ENCODE measurements at places on chromosomes 6 and 20.
A peak's percentile ranks its signal among the peaks of the same experiment; 100 is the strongest.

GRCh38 chr6:130503146-130503545, 137.3 kb downstream of the TMEM200A start:
- DNase-seq: no peak

DNA sequence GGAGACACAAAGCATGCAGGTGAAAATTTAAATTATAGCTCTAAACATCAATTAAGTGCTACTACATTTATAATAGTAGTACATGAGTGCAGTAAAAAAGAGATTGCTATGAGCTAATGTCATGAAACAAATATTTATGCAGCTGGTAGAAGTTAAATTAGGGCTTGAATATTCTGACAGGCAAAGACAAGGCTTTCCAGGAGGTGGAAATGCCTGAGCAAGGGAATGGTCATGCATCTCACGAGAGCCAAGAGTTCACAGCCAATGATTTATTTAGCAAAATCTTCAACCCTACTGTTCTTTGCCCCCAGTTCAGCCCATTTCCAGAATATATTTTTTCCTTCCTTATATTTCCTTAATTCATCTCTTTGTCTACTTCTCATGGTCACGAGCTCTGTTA, 128.9 kb downstream of the HIVEP2 start:
- no peak for DNase-seq

GRCh38 chr6:29624520-29624961, 8.4 kb downstream of the GABBR1 start:
- no peak for DNase-seq

DNA sequence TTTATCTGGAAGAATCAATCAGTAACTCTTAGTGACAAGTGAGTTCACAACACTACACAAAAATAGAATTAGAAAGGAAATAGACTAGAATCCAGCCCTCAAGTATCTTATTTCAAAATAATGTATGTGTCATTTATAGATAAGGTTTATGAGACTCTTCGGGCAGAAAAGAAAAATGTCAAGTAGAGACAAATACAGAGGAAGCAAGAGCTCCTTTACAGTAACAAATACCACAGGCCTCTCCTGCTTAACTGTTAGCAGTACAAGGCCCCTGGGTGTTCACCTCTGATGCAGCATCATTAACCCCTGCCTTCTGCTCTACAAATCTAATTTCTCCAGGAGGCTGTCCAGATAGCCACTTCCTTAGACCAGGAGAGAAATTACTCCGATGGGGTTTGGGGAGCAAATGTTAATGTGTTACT, 76.7 kb downstream of the UBE3D start:
- DNase-seq: no peak

DNA sequence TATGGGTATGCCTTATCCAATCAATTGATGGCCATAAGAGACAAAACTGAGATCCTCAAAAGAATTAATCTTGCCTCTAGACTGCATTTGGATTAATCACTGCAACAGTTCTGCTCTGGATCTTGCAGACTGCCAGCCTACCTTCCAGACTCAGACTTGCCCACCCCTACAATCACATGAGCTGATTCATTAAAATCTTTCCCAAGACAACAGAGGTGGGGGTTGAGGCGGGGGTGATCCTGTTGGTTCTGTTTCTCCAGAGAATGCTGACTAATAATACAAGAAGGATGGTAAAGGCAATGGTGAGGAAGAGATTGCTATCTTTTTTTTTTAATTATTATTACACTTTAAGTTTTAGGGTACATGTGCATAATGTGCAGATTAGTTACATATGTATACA, 43.7 kb upstream of the MEI4 start:
- DNase-seq: no peak

GRCh38 chr6:125222531-125223455, 69.2 kb downstream of the TPD52L1 start:
- no peak for DNase-seq

DNA sequence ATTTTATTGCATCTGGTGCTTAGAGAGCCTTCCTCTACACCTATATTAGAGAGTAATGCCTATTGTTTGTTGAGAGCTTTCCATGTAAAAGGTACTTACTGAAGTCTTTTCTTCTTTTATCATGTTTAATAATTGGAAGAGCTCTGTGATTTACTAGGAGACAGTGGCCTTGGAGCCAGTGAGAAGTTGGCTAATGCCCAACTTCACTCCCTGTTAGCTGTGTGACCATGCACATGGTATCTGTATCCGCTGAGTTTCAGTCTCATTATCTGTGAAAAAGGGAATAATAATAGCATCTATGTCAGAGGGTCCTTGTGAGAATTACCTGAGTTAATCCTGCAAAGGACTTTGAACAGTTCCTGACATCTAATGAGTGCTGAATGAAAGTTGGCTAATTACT, 105.0 kb downstream of the CD109 start:
- no peak for DNase-seq

DNA sequence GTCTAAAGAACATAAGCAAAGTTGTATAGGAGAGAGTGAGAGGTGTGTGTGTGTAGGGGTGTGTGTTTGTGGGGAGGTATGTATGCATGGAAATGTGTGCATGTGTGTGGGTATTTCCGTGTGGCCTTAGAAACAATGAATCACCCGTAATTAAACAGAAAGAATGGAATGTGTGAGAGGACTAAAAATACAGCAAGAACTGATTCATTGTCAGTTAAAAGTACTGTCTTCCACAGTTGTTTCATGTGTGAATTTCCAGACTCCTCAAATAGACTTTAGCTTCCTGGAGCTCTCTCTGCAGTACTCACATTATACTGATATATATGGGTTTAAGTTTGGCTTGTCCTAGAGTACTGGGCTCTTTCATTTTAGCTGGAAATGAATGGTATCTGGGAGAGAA, 145.7 kb downstream of the RIMS1 start:
- no peak for DNase-seq

DNA sequence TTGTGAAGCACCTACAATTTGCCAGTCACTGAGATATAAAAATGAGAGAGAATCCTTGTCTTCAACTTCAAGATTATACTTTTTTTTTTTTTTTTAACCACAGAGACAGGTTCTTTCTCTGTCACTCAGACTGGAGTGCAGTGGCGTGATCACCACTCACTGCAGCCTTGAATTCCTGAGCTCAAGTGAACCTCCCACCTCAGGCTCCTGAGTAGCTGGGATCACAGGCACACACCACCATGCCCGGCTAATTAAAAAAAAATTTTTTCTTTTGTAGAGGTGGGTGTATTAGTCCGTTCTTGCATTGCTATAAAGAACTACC, 51.6 kb upstream of the PMEPA1 start:
- DNase-seq: no peak

DNA sequence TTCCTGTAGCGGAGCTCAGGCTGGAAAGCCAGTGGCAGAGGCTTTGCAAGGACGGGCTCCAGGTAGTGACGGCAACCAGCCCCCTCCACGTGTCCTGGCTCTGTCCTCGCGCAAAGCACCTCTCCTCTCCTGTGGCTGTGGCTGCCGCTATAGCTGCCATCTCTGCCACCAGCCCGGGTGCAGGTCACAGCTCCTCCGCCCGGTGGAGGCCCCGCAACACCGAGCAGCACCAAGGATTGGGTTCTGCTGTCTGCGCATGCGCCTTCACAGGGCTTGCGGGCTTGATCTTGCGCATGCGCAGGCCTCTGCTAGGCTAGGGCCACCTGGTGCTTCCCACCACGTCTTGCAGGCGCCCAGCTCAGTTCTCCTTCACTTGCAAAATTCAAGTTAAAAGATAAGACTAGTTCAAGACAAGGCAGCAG, 625.4 kb downstream of the QKI start:
- no peak for DNase-seq

GRCh38 chr6:99901596-99902384, 92.2 kb downstream of the MCHR2 start:
- no peak for DNase-seq

GRCh38 chr6:154139892-154140291, 100.9 kb downstream of the OPRM1 start:
- no peak for DNase-seq

- no peak for DNase-seq
Observed at GRCh38 chr6:43733471-43734293, 36.3 kb upstream of the VEGFA start.

GRCh38 chr6:137095651-137096238, 51.0 kb upstream of the IL20RA start:
- DNase-seq: no peak

DNA sequence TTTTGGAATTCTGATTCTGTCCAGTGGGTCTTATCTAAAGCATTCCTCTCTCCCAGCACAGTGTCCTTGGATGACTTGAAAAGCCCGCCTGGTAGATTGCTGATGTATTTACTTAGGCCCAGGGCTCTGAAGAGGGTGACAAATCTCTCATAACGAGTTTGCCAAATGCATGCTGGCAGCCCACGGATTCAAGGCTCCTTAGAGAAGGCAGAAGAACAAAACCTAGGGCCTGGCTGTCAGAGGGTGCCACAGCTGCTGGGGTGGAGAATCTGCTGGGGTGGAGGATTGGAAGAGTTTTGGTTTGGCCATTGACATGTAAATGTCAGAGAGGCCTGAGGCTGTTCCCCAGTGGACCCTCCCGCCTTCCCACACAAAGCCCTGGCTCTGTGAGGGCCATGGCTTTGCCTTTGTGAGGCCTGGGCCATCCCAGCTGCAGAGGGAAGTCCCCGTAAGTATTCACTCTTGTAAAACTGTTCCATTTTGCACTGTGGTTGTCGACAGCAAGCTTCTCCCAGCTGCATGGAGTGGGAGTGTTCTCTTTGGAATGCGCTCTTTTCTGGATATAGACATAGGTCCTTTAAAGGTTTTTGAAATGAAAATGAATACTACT, 50.3 kb downstream of the ANKRD6 start:
- no peak for DNase-seq

GRCh38 chr6:157343732-157344131, 20.4 kb upstream of the TMEM242 start:
- DNase-seq: no peak

- DNase-seq: no peak
Observed at GRCh38 chr6:100554228-100554627, 89.5 kb upstream of the SIM1 start.

DNA sequence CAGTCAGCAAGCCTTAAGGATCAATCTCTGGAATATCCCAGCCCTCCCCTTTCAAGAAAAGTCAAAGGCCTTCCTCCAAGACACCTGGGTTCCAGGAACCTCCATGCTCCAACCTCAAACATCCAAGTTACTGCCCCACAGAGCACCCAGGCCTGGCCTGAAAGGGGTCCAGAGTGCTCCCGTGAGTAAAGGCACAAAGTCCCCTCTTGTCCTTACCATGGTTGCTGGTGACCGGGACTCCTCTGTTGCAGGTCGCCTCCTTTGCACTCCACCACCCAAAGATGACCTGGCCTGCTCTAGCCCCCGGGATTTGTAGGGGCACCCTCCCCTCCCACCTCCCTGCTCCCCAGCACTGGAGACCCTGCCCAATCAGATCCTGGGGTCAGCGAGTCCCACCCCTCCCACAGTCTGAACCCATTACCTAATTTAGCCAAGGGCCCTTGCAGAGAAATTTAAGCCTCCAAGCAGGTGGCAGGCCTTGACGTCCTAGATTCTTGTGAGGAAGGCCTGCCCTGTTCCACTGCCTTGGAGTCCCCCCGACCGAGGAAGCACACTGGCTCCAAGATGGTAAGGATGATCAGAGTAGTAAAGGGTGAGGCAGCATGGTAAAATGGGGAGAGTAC, at the start of gene TNNC2:
TSS of gene TNNC2 (minus strand) at position 283 of the 623 bp plus-strand sequence. CDS start at position 219, 64 bp downstream.
- no peak for DNase-seq

- no peak for DNase-seq
Observed at GRCh38 chr6:21230536-21230935, 363.0 kb upstream of the SOX4 start.

DNA sequence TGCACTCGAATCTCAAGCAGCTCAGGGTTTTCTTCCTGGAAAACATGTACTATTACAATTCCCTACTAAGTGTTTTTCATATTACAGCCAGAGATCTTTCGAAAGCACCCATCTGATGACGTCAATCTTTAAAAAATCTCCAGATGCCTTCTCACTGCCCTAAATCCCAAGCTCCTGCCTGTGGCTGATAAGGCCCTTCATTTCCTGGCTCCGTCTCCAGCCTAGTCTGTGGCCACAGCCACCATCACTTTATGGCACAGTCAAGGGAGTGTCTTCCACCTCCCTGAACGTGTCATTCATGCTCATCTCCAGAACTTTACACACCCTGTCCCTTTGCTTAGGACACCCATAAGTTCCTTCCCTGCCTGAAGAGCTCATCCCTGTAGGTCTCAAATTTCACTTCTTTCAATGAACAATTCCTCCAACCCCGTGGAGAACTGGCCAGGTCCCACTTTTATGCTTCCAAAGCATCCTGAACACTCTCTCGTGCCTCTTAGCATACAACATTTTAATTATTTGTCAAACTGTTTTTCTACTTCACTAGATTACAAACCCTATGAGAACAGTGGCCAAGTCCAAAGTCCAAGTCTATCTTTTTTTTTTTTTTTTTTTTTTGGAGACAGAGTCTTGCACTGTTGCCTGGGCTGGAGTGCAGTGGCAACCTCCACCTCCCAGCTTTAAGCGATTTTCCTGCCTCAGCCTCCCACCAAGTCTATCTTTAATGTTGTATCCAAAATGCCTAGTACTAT, 106.1 kb upstream of the AGPAT4 start:
- no peak for DNase-seq

DNA sequence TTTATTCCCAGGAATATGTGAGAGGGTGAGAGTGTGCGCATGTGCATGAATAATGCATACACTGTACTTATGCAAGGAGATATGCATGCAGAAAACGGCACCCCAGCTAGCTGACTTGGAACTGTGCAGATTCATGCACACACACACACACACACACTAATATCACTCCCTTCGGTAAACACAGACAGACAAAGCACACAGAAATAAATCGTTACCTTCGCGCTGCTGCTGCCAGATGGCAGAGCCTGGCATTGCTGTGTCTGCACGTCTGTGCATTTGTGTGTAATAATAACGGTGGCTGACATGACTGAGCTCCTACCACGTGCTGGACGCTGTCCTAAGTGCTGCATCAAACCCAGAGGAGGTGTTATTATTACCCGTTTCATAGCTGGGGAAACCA, 36.8 kb downstream of the PREX1 start:
- no peak for DNase-seq

GRCh38 chr6:31614075-31614619, 887 bp upstream of the AIF1 start:
- DNase-seq: no peak

DNA sequence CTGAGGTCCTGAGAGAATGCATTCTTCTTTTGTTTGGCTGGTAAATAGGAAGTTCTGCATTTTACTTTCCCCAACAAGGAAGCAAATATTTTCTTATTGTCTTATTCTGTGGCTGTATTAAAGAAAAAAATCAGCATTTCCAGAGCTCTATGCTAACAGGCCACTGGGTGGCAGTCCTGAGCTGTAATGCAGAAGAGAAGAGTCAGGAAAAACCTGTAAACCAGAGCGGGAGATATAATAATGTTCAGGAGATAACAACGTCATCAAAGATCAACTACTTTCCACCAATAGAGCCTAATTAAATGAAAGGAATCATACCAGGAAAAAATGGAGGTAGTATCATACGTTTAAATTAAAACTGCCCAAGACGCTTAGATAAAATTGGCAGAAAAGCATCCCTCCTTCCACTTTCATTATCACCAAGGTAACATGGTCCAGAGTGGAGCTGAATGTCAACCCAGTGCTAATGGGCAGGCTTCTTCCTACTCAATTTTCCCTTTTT, 55.6 kb upstream of the CARMIL1 start:
- DNase-seq: peak; percentile 40

DNA sequence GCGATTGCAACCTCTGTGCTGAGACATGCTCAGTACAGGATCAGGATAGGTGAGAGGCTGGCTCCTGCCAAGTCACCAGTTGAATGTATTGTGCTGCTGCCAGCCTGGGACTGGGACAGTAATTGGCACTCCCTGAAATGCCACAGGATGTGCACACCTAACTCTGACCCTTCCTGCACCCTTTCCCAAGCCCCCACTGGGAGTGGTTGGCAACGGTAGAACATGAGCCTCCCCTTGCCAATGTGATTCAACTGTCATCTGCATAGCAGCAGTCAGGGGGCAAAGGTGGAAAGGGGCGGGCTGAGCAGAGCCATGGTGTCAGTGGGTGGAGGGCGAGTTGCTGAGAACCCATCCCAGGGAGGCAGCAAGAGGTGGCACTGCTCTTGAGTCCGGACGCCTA, 15.4 kb downstream of the SPINT3 start:
- DNase-seq: no peak

Data from skin of body (tissue), 3 donors.